Activated CD4-positive, CD25-positive, alpha-beta regulatory T cell (primary cell): ENCODE measurements at places on chromosomes 2 and 18.

- DNase-seq, result no peak
Observed at GRCh38 chr2:189522435-189523151, 58.0 kb downstream of the SLC40A1 start.

DNA sequence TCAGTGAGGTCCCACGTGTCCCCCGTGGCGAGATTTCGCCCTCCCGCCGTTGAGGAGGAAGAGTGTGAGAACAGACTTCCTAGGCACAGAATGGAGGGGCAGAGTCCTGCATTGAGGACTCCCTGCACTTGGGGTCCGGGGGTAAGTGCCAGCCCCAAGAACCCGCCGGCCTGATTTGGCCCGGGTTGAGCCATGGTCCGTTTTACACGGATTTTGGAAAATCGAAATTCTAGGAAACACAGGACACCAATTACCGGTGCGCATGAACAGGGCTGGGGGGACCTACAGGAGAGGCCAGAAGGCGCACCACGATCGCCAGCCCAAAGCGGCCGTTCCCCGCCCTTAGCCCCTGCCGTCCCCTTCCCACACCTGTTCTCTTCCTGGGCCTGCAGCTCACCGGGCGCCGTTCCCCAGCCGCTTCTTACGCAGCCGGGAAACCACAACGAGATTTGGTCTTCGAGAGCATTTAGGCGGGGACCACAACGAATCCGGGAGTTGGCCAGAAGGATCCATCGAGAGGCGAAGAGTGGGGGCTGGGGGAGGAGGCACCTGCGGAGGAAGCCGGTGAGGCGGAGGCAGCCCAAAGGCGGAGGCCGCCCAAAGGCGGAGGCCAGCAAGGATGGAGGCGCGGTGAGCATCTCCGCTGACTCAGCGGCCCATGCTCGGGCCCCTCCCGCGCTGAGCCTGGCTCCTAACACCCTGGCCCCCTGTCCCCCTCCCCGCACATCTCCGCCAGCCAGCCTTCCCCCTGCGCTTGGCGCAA lies 464 bp upstream of the TLX2 start:
- DNase-seq, result no peak

DNA sequence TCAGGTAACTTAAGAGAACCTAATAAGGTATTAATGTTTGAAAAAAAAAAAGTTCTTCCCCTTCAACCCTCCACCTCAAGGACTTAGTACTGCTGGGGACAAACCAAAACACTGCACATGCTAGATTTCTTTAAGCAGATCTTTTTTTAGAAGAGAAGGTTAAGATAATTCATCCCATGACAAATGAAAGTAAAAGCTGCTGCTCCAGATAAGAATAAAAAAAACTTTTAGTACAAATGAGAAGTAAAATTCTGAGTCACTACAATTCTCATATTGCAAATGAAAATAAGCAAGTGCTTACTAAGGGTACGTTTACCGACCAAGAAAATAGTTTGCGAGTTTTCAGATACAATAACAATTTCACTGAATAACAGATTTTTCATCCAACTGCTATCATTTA lies 8.9 kb downstream of the STAM2 start:
- DNase-seq, result no peak

- DNase-seq, result no peak
Observed at GRCh38 chr18:51100385-51101120, 70.5 kb downstream of the SMAD4 start.

DNA sequence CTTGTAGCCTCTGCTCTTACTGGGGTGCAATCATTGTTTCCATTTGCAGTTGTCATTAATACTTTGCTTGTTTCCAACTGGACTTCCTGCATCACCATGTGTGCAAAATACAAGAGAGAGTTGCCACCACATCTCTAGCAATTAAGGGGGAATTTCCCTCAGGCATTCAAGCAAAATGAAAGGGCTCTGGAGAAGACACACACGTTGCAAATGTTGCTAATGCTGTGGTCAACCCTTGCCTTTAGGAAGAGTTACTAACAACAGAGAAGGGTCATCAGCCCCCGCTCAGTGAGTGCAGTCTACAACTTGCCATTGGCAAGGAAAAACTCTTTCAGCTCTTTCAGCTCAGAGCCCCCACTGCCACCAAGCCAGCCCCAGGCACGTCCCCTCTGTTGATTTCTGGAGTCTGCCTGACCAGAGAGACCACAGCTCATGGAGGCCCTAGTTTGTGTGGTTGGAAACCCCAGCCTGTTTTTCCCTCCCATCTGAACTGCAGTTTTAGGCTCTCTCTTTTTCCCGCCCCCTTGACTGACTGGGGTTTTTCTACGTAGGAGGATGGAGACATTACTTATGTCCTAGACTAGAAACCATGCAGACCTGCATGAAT lies 25.9 kb upstream of the GPR45 start:
- no peak for DNase-seq

DNA sequence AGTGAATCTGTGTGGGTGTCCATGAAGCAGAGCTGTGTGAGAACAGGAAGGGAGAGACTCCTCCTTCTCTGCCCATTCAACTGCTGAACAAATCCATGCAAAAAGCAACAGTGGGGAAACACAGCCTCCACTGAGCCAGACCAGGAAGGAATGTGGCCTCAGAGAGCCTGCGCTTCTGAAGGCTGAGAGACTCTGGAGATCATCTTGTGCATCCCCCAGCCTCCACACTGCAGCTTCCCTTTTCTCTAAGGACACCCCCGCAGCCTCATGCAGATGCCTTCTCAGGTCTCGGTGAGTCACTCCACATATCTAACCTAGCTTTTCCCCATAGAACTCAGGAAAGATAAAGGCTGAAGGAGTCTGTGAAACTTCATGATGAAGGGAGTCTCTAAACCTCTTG lies 402.9 kb downstream of the TNS1 start:
- no peak for DNase-seq

GRCh38 chr18:33870059-33870458 lies 292.0 kb downstream of the ASXL3 start:
- no peak for DNase-seq

DNA sequence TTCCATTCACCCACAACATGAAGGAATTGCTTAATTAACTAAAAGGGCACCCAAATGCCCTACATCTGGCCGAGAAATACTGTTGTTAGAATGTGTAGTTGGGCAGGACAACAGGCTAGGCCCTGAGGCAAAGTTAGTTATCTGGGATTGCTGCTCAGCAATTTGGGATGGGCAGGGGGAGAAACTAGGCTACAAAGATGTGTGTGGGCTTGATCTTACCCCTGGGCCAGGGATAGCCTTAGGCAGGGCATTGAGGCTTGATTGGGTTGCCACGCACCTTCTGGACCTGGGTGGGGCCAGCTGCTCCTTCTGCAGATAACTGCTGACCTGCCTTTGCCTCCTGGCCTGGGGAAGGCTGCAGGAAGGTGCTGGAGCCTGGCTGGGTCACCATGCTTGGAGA lies 9.4 kb downstream of the IL18RAP start:
- no peak for DNase-seq

GRCh38 chr2:199973703-199974102 lies 18.3 kb downstream of the MAIP1 start:
- DNase-seq, result no peak

GRCh38 chr2:190840569-190841172 lies 40.0 kb upstream of the GLS start:
- no peak for DNase-seq

DNA sequence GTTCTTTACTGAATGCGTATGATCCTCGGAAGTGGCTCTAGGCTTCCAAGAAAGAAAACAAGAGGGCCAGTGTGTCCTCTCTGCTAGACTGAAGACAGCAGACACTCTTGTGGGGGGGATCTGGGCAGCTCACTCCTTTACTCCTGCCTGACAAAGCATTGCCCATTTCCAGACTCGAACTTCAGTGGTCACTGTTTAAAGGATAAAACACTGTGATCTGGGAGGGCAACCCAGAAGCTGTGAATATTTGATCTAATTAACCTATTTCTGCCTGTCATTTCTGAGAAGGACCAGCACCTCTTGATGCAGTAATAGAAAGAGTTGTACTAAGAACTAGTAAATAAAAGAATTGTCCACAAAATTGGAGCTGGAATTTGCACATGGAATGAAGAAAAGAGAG lies 24.5 kb upstream of the CCDC68 start:
- DNase-seq, result no peak

- DNase-seq, result no peak
Observed at GRCh38 chr18:64678048-64678447, 529.2 kb upstream of the LINC00305 start.

- DNase-seq, result no peak
Observed at GRCh38 chr2:47269316-47270232, 114.5 kb upstream of the STPG4 start.

GRCh38 chr18:76493213-76494161 lies 1.6 kb downstream of the ZNF516 start:
- DNase-seq, result no peak

DNA sequence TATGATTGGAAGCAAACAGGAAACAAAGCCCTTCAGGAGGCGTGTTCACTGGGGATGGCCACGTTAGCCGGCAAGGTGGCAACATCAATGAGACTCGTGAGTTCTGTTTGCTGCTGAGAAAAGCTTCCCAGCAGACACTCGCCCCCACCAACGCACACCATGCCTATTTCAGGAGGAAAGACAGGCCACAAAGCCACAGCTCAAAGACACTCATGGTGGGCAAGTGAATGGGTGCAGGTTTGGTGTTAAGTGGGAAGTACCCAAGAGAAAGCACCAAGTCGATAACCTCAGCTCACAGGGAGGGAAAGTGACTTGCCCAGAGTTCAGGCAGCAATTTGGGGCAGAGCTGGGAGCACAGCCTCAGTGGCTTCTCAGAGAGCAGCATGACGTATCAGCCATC lies 10.5 kb upstream of the MTERF4 start:
- no peak for DNase-seq

GRCh38 chr2:109607766-109608165 lies 6.0 kb downstream of the SEPTIN10 start:
- no peak for DNase-seq

DNA sequence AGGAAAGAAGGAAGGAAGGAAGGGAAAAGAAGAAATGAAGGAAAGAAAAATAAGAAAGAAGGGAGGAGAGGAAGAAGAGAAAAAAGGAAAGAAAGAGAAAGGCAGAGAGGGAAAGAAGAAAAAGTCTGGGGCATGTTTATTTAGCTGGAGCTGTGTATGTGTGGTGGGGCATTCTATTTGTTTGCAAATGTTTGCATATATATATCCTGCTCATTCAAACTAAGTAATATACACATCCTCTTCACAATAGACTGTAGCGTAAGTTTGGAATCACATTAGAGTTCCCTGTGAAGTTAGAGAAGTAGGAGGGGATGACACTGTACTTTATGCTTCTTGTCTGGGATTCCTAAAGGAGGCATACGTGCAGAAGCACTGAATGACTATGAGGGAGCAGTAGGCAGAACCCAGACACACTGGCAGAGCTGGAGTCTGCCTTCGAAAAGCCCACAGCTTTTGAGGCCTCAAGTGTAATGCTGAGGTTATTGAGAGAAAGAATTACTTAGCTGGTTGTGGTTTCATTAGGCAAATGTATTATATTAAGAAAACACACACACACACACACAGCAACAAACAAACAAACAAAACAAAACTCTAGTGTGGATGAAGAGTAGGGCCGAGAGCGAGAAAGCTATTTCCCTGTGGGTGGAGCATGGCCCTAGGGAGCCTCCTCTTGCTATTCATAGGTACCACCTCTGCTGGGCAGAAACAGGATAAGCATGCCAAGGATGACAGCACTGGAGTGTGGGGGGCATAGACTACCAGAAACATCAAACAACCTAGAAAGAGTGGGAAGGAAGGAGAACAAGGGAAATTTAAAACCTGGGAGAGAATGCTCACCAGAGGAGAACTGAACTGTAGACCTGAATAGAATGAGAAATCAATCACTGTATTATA lies 905.1 kb upstream of the NXPH2 start:
- DNase-seq, result no peak

DNA sequence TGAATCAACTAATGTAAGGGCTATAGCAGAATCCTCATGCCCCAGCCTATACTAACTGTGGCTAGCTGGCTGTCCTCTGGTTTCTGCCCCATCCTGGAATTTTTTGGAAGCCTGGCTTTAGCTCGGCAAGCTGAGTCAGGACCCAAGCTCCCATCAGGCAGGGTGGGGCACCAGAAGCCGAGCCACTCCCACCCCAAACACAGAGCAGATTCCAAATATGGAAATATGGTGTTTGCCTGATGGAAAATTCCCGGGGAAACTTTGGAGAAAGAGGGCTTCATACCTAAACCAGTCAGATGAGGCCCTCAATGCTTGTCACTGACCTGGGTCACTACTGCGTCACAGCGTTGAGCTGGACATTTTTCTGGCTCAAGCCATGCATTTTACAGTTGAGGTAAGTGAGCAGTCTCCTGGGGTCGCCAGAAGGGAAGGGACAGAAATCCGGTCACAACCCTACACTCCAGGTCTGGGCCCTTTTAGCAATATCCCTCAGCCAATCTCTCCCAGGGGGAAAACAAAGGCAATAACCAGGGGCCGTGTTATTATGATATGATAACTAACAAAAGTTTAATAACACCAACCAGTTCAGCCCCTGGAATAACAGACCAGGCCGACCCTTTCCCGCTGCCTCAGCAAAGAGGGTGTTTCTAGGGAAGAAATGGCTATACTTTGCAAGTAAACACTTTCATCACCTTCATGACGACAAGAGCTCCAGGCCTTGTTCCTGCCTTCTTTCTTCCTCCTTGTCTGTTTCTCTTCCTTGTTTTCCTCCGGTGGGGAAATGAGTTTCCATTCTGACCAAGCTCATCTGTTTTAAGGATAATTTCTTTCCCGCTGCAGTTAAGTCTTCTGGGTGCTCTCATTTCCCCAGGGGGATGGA lies 37.7 kb downstream of the PSD4 start:
- no peak for DNase-seq

DNA sequence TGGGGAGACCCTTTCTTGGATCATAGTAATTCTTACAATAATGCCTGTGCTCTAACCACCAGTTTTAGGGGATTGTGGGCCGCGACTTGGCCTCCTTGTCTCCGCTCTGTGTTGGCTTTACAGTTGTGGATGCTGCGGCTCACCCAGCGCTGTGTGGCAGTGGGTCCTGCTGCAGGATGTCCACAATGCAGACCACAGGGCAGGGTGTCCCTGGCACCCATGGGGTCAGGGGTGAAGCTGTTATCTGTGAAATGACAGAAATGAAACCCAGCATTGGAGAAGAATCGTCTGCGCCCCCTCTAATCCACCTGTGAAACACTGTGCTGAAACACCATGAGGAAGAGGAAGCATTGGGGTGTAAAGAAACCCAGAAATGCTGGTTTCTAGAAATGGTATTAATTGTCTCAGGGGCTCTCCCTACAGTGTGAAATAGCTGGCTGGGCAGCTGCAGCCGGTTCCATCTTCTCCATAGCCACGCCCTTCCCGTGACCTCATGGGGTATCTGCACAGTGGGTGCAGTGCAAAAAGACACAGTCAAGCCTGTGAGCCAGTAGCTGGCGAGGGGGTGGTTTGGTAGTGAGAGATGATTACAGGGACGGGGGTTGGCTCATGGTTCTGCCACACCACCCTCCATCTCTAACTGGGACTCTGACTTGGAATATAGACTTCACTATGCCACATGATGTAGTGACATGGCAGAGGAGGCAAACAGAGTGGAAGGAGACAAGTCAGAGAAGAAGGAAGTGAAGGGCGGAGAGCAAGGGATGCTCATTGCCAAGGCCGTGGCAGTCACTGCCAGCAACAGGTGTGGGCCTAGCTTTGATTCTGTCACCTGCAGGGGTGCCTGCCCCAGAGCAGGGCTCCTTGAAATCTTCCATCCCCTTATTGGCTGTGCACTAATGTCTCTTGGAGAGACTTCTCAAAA lies 16.2 kb downstream of the INPP4A start:
- DNase-seq, result peak; percentile 33

- no peak for DNase-seq
Observed at GRCh38 chr2:75035444-75036353, 77.3 kb downstream of the POLE4 start.
